MG63 (cell line): ENCODE measurements at places on chromosomes 6 and 20.

DNA sequence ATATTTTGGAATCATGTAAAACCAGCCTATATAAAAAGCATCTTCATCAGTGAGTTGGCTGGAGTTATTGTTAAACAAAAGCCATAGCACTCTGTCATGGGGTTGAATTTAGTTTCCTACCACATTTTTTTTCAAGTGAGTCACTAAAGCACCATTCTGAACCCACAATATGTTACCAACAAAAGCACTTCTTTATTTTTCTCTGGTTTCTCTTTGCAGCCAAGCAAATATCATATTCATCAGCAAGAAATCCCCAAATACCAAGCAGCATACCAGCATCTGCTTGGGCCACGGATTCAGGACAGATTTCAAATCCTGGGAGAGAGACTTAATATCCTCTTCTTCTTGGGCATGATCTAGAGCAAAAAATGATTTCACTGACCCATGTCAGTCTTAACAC lies 441.4 kb downstream of the BCKDHB start:
- peak; percentile 40 for DNase-seq

- no peak for DNase-seq
Observed at GRCh38 chr20:49318091-49318429, 40.2 kb upstream of the ZNFX1 start.

DNA sequence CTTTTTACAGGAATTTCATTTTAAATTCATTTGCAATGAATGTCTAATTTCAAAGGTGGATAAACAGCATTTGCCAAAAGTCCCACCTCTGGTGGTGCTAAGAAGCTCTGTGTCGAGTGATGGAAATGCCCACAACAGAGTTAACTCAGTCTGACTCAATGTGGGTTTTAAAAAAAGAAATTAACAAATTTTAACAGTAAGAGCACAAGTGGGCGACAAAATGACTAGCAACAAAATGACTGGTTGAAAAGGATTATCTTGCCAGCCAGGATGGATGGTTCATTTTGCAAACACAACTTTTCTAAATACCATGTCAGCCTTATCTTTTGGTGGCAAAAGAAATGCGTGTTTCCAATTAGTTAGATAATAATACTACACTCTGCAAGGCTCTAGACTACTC lies 14.3 kb upstream of the TAGAP start:
- DNase-seq: no peak

DNA sequence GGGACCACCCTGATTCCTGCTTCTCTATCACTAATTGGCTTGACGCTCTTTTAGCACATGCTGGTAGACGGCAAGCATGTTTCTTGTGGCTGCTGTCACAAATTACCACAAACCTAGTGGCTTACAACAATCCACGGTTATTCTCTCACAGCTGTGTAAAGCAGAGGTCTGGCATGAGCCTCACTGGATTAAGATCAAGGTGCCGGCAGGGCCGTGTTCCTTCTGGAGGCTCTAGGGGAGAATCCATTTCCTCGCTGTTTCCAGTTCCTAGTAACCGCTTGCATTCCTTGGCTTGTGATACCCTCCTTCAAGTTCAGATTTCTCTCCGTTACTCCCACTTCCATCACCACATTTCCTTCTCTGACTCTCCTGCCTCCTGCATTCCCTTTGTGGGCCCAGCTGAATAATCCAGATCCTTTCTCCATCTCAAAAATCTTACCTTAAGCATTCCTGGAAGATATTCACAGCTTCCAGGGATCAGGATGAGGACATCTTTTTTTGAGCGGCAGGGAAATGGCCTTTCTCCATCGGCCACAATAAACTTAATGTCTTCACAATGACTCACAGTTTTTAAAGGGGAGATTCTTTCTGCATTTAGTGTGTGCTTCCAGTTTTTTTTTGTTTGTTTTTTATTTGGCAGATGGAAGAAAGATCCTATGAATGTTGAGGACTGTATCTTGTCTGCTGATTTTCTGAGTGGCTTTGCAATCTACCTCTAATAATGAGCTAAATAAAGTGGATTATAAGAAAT lies 39.9 kb downstream of the BMP6 start:
- peak; percentile 24 for DNase-seq

DNA sequence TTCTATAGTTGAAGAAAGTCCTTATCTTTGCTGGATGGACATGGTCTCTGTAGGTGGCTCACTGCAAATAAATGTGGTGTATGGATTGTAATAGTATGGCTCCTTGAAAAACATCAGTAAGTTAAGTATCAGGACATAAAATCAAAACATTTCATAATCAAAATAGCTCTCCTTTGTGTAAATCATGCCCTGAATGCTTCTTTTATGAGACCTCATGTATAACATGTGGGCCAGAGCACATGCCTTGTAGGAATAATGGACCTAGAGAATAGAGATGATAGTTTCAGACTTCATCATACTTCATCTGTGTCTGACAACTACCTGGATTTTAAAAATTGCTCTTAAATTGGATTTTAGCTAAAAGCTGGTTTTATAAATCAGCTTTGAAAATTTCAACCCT lies 159.9 kb downstream of the ASCC3 start:
- no peak for DNase-seq

- no peak for DNase-seq
Observed at GRCh38 chr20:18543932-18544331, 23.3 kb upstream of the SMIM26 start.

DNA sequence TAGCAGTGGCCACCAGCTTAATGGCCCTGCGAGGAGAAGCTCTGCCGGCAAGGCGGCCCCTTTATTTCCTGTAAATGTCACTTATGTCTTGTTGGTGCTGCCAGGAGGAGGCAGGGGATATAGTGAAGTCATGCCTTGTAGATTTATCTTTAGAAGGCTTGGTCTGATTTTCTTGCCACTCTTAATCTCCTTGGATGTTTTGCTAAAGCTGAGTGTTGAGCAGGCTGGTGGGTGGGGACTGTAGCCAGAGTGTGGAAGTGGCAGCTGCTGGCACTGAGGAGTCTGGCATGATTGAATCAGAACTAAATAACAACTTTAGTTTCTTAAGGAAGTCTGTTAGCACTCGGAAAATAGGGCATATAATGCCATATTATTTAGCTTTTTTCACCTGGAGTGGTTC lies 77.9 kb downstream of the PHF20 start:
- peak; percentile 72 for DNase-seq

DNA sequence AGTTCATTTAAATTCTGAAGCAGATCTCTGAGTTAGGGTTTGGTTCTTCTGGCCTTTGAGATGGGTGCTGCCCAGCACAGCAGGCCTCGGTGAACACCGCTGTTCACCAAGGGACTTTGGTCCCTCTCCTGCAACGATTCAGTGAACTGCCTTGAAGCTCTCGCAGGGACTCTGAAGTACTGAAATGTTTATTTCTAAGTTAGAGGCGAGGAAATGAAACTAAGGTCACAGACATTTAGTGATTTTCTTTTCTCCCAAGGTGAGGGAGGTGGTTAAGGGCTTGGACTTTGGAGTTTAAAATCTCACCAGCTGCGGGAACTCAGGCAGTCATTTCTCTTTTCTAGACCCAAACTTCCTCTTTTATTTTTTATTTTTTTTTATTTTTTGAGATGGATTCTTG lies 26.2 kb downstream of the E2F3 start:
- no peak for DNase-seq

DNA sequence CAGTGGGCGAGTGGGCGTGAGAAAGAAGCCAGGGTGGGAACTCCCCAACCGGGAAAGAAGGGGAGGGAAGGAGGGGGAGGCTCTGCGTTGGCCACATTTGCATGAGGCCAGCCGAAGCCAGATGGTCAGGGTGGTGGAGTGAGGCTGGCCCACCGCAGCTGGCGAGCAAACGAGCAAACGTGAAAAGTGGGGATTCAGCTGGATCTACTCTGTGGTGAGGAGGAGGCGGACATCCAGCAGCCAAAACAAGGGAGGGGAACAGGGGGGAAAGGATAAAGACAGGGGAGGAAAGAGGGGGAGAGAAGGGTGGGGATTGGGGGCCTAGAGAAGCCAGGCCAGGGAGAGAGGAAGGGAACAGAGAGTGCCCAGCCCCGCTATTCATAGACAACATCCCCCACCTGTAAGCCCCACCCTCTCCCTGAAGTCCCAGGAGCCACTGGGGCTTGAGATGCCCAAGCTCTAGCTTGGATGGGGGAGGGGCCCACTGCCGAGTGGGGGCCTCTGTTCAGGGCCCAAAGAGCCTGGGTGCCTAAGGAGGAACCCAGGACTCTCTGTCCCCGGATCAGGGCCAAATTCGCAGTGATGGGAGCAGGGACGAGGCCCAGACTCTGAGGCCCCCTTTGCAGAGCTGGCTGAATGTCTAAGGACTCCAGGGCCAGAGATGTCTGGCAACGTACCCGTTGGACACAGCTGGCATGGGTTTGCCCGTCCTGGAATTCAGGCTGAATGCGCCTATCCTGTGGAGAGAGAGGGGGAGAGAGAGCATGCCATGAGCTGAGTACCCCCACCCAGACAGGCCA lies 45.1 kb downstream of the CPNE5 start:
- DNase-seq: no peak

- DNase-seq: no peak
Observed at GRCh38 chr6:79543411-79543810, 6.2 kb upstream of the LCA5 start.

DNA sequence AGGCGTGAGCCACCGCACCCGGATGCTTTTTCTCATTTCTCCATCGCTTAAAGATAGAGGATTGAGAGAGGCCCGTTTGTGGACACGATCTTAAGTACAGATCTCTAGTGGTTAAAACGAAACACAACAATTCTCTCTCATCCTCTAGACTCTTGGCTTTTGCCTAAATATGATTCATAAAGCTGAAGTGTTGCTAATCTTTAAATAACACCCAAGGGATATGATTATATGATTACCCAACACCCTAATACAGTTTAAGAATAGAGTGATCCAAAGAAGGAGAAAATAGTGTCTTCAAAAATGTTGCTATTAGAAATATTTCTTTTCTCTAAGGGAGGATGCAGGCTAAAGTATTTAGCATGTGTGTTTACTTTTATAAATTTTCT lies 50.4 kb downstream of the MTHFD1L start:
- DNase-seq: no peak

DNA sequence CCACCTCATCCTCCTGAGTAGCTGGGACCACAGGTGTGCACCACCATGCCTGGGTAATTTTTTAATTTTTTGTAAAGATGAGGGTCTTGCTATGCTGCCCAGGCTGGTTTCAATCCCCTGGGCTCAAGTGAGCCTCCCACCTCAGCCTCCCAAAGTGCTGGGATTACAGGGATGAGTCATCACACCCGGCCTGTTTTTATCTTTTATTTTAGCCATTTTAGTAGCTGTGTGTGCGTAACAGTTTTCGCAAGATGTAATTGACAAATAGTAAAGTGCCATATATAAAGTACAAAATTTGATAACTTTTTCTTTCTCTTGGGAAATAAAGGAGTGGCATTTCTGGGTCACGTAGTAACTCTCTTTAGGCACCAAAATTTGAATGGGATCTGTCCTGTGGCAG lies 21.4 kb downstream of the SNAI1 start:
- DNase-seq: no peak

DNA sequence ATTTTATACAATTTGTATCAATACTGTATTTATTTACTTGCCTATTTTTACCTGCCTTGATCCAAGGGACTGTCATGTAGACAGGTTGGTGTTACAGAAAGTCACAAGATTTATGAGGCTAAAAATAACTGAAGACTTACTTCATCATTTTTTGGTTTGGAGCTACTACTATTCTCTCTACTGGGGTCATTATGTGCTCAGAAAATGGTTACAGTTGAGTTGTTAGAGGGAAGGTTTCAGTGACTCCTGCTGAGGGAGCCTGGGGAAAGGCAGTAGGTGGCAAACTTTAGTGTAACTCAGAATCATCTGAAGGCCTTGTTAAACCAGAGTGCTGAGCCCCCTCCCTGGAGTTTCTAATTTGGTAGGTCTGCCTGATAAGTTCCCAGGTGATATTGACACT lies 118.8 kb downstream of the TINAG start:
- no peak for DNase-seq

GRCh38 chr6:21739838-21740237 lies 146.3 kb downstream of the SOX4 start:
- no peak for DNase-seq

DNA sequence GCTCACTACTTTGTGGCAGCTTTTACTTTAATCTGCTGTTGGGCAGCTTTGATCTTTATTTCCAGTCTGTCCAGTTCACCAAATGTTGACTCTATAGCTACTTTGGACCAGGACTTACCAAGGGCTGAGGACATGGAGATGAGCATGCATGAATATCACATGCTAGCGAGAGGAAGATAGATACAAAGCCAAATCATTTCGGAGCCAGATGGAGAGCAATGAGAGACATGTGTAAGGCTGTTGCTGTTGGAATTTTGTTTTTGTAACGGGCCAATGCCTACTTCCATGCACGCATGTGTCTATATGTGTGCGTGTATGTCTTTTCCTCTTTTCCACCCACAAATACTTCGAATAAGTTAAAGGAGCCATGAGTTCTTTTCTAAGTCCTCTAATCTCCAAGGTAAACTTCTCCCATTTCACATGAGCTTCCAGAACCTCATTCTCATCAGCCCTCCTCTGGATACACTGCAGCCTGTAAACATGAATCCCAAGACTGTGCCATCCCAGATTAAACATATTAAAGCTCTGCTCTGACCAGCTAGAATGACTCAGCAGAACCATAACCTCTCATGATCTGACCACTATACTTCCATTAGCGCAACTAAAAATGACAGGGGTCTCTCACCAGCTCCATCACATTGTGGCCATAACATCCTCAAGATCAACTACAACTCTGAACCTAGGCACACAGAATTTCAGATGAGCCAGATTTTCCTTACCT lies 160.7 kb downstream of the LRFN2 start:
- no peak for DNase-seq

DNA sequence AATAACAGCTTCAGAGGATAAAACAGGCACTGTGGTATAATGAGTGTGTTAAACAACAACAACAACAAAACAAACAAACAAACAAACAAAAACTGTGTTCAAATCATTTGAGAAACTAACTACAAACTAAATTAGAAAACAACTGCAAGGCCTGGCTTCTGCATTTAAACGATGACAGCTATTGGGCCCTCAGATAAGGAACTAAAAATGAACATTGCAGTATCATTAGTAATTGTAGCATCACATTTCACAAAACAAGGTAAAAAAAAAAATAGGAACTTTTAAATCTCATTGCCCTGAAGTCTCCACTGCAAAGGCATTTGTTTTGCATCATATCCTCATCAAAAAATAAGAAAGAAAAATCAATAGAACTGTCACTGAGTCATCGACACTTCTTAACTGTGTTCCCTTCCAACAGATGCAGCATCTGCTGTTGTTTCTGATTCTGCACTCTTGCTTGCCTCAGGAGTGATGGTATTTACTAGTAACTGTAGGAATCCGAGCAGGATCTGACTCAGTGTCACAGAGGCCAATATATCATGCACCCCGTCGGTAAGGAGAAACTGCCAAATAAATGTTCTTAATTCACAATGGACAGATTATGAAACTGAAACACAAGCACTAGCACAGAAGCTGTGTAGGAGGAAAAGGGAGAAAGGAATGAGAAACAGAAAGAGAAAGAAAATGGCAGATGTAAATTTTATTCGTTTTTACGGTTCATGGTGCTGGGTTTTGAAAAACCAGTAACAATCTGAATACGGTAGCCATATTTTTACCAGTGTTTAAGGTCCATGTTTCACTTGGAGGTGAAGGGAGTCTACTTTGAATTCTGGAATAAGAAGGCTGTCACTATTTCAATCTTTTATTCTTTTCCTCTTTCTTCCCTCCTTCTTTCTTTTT lies 365.7 kb upstream of the EPHA7 start:
- DNase-seq: peak; percentile 78

- no peak for DNase-seq
Observed at GRCh38 chr6:142222022-142222421, 75.0 kb downstream of the VTA1 start.

GRCh38 chr6:65113581-65113980 lies 593.4 kb downstream of the EYS start:
- DNase-seq: no peak
